Left lung (tissue), 14 donors: ENCODE measurements at places on chromosomes 2 and 18.

- no peak for DNase-seq
Measured at GRCh38 chr2:3597567-3597966, 2.7 kb downstream of the COLEC11 start.

GRCh38 chr2:231069379-231070054, 12.8 kb downstream of the PSMD1 start:
- no peak for DNase-seq

- DNase-seq, result peak; percentile 36
Measured at GRCh38 chr2:33321876-33322483, 154.5 kb upstream of the RASGRP3 start.

- DNase-seq, result no peak
Measured at GRCh38 chr2:188787021-188787657, 187.0 kb upstream of the COL3A1 start.

- DNase-seq, result no peak
Measured at GRCh38 chr2:67948506-67948905, 114.3 kb downstream of the C1D start.

GRCh38 chr2:69693059-69693774, 48.7 kb upstream of the ANXA4 start:
- no peak for DNase-seq

DNA sequence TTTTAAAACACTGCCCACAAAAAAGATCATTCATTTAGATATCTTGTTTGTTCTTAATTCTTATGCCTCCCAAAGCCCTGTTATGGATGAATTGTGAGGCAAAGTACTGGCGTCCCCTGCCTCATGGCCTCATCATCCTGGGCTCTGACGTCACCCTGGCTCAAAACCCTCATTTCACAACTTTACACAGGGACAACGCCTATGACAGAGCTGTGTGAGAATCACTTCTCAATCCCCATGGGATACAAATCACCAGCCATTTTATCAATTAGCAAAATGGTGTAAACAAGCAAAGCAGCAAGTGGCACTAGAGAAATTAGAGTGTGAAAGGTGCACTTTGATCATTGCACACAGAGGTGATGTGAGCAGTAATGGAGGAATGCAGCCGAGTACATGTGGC, 16.6 kb downstream of the FHOD3 start:
- DNase-seq, result no peak

GRCh38 chr2:8103085-8103708, 578.7 kb upstream of the ID2 start:
- DNase-seq, result no peak

GRCh38 chr2:107553539-107553938, 273.2 kb upstream of the RGPD4 start:
- DNase-seq, result no peak

DNA sequence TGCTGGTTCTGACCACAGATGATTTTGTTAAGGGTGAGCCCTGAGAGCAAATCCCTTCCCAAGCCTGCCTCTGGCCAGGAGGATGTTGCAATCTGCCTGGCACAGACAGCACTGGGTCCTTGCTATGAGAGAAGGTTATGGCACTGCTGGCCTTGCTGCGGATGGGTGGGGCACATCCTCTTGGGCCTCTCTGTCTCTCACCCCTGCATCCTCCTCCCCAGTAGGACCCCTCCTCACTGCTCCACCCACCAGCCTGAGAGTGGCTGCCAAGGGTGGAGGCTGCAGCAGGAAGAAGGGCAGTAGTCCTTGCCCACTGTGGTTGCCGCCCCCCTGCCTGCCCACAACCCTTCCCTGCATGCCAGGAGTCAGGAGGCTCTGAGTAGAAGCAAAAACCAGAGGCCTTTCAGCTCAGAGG, 180.9 kb downstream of the ZBTB7C start:
- DNase-seq, result no peak

DNA sequence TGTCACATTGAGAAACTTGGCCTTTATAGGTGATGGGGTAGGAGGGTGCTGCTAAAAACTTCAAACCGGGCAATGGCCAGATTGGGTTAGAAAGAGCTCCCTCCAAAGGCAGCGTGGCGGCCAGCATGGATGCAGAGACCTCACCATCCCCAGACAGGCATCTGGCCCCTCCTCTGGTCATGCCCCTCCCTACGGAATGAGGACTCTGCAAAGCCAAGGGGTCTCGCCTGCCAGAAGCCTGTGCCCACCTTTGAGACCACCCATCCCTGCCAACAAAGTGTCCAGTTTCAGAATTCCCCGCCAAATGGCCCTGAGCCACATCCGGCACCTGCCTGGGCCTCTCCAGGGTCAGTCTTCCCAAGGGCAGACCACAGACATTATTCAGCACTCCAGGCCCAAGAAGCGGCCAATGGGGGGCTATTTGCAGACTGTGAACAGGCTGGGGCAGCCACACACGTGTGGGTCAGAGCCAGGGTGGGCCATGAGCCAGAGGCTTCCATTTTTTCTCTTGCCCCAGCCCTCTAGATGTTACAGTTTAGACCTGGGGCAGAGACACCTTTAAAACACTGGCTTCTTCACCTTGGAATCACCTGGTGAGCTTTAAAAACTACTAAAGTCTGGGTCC, 4.2 kb upstream of the ATP6V1B1 start:
- no peak for DNase-seq
